ENCODE measurements at places on chromosomes 5 and 9.

DNA sequence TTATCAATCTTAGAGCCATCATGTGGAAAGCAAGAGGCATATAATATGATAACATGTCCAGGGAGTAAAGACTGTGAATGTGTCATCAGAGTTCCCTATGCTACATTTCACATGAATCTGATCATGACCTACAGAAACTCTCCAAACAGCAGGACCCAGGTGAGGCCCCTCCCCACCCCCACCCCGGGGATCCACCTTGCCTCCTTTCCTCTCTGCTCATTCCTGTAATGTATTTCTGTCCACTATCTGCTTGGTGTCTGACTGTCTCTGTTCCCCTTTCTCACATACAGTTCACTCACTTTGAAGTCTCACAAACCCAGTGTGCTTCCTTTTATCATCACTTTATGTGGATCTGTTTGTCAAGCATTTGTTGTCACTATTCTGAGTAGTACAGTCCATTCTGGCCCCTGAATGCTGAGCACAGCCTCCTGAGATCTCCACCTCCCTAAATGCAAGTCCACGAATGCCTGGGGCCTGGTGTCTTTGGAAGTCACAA is 76.4 kb upstream of the SMARCA2 start:
- no peak for DNase-seq

- DNase-seq: no peak
Observed at GRCh38 chr5:116455061-116455460, 119.6 kb downstream of the SEMA6A start.

DNA sequence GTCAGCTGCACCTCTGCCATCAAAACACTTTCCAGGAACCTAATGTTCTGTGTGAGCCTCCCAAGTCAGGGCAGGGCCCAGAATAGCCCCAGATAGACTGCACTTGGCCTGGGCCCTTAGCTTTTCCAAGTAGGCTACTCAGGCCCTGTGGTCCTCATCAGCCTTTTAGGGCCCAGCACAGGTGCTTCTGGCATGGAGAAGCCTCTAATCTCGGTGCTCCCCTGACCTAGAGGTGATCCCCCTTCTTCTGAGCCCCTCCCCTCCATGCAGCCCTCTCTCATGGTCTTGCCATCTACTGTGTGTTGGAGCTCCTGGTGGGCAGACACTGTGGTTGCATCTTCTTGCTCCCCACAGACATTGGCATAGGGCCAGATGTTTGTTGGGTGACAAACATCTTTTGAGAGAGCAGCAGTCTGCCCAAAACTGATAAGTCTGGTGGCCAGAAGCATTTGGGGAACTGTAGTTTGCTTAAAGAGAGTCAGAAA is 28.1 kb downstream of the FRMPD1 start:
- no peak for DNase-seq

DNA sequence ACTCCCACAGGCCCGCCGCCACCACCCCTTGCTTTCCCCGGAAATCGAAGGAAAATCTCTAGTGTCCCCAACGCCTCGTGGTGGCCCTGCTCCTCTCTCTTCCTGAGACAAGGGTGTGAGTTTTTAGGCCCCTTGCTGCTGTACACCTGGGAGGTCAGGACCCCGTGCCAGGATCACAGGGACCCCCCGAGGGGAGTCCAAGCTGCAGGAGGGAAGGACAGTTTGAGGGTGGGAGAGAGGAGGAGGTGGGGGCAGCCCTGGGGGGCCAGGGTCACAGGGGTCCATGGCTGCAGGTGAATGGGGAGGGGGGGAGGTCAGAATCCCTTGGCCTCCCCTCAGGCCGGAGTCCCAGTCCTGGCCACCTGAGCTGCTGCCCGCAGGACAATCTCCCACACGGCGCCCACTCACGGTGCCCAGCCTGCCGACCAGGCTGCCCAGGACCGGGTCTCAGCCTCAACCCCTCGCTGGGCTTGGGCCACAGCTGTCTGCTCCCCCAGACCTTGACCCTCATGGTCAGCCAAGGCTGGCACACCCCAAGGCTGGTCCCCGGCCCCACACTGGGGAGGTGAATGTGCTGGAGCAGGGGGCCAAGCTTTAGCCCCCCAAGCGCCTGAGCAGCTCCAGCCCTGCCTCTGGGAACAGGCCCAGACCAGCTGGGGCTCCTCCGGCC is 19.9 kb downstream of the TPPP start:
- DNase-seq: no peak

DNA sequence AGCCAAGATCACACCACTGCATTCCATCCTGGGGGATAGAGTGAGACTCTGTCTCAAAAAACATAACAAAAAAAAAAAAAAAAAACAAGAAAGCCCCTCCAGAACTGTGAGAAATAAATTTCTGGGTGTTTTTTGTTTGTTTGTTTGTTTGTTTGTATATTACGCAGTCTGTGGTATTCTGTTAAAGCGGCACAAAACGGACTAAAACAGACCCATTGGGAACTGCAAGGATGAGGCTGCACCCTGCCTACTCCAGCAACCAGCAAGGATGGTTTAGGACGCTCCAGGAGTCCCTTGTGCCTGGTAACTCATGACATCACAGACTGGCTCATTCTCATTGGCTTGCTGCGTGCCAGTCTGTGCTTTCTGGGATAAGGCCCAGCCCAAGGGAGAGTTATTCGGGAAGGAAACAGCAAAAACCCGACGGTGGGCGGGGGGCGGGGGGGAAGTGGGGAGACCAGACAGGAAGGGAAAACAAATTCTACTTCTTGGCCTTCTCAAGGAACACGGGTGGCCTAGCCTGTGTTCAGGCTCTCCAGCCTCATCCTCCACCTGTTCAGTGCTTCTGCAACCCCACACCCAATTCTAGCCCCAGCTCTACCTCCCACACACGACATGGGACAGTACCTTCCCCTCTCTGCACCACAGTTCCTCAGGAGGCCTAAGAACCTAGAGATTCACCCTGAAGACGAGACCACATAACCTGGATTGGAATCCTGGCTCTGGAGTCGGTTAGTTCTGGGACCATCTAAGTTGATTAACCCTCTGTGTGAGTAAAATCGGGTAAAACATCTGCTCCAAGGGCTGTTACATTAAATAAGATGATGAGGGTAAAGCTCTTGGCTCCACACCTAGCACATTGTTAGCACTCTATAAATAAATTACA is 2.8 kb downstream of the CD74 start:
- DNase-seq: peak; percentile 83

DNA sequence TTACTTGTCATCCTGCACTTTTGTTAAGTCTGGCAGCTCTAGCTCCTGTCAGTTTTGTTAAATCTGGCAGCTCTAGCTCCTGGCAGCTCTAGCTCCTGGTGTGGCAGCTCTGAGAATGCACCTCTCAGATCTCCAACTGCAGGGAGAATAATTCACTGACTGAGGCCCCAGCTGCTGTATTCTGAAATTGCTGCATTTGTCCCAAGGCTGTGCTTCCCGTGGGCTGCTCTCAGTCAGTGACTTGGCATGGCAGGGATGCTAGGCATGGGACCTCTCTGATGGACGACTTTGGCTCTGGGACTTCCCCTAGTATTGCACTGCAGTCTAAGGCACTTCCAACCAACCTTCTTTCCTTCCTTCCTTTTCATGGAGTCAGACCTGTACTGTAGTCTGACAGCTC is 475.7 kb downstream of the CCDC171 start:
- DNase-seq: no peak

- DNase-seq: no peak
Observed at GRCh38 chr5:139926797-139927503, 116.1 kb downstream of the NRG2 start.

- no peak for DNase-seq
Observed at GRCh38 chr9:114852050-114852594, 46.3 kb upstream of the TNFSF15 start.

DNA sequence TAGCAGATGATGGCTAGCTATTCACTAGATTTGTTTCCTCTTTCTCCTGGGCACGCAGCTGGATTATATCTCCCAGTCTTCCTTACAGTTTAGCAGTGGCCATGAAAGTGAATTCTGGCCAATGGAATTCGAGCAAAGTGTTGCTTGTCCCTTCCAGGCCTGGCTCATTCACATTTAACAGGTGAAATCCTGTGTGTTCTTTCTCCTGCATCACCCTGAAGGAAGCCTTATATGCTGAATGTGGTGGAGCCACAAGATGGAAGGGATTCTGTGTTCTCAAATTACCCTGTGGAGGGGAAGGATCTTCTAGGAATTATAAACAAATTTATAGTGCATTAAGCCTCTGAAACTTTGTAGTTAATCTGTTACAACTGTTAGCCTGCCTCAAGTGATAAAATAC is 8.2 kb upstream of the ELOVL7 start:
- DNase-seq: no peak

GRCh38 chr5:147413266-147413665 is 96.6 kb downstream of the DPYSL3 start:
- no peak for DNase-seq

DNA sequence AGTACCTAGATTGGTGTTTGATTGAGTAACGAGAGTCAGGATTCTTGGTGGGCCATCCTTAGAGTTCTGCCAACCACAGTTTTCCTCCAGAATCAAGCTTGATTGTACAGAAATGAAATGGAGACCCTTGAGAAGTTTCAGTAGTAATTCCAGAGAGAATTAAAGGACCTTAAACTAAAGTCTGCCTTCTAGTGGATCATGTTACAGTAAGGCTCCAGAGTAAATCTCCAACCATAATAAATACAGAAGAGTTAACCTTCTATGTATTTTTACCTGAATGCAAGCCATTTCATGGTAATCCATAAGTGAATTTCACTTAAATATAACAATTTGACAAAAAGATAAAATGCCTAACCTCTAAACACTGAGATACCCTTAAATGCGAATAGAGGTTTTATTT is 53.0 kb upstream of the CNTLN start:
- no peak for DNase-seq

- DNase-seq: no peak
Observed at GRCh38 chr5:173138707-173139106, 5.6 kb upstream of the BNIP1 start.

DNA sequence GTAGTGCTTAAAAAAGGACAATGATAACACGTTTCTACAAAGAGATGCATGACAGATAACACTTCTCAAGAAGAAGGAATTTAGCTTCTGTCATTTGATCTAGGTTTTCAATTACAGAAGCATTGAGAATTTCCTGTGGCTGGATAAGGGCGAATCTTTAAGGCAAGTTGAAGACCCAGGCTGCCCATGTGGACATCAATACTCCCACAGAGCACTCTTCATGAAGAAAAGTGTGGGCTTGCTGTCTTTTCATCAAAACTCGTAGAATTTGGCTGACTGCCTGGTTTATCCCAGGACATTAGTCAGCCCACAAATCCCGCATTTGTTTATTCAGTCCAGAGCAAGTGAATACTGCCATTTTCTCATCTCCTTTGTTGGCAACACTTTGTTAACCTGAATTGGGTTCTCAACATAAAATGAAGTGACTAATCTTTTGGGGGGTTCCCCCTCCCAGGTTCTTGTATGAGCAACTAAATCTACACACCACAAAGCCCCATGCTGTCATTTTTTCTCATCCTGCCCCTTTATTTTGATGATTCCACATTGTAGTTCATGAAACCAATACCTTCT is 43.4 kb upstream of the CDKN2B start:
- DNase-seq: peak; percentile 66

DNA sequence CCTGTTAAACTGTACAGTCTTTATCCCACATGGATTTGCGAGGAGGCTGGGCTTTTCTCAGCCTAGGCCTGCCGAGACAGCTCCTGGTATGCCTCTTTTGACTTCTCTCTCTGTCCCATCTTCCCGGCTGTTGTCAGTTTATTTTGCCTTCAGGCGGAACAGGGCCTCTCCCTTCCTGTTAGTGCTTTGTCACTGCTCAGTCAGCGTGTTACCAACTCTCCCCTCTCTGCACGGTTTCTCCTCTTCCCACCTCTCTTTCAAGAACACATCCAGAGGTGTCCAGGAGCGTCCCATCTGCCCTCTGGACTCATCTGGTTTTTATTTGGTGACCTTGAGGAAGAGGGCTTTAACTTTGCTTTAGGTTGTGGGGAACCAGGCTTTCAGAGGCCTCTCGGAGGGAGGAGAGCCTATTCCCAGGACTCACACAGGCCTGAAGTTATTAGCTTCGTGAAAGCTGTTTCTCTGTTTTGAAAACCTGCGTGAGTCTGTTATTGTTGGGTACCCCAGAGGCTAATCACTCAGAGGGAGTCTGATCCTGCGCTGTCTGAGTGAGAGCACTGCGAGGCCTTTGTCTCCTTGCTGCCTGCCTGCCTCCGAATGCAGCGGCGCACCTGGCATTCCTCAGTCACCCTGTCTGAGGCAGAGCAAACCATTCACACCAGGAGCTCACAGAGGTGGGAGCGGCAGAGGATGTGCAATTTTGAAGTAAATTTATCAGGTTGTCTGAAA is 234.4 kb upstream of the MPDZ start:
- DNase-seq: no peak

- DNase-seq: no peak
Observed at GRCh38 chr9:76595645-76596044, 136.7 kb downstream of the GCNT1 start.

DNA sequence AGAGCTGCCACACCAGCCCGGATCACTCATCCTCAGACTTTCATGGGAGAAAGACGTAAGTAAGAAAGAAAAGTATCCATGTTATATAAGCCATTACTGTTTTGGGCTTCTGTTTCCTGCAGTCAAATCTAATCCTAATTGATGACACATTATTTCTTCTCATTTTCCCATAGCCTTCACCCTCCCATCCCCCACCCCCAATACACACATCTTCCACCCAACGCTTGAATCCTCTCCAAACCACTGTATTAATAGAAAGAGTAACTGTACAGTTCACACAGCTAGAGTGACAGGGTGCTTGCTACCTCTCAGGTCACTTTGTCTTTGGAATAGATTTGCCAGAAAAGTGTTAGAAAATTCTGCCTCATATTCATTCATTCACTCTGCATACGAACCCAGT is 69.3 kb upstream of the IL17B start:
- DNase-seq: no peak
